ENCODE measurements at places on chromosomes 1 and 21. TPM values are rescaled to one million over a fixed set of nuclear protein-coding genes. Genes with fewer than 3 reads are reported as not detected.

The SLC9C2 gene
- not detected for total RNA-seq

The MAP3K6 gene
- 164 TPM for total RNA-seq

DNA sequence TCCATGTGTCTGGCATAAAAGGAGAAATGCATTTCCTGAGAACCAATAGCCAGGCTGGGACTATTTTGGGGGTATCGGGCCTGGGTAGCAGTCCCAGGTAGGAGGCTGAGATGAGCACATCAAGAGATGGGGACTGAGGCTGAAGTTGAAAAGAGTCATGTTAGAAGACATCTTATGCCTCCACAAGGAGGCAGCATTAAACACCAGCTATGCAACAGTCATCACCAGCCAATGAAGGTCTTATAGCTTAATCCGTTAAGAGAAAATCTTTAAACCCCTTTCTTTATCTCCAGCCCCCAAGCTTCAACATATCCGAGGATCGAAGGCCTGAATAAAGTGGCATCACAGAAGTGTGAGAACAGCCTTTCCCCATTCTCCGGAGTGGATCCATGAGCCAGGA, 640.7 kb upstream of the PTBP2 start:
- no peak for DNase-seq

DNA sequence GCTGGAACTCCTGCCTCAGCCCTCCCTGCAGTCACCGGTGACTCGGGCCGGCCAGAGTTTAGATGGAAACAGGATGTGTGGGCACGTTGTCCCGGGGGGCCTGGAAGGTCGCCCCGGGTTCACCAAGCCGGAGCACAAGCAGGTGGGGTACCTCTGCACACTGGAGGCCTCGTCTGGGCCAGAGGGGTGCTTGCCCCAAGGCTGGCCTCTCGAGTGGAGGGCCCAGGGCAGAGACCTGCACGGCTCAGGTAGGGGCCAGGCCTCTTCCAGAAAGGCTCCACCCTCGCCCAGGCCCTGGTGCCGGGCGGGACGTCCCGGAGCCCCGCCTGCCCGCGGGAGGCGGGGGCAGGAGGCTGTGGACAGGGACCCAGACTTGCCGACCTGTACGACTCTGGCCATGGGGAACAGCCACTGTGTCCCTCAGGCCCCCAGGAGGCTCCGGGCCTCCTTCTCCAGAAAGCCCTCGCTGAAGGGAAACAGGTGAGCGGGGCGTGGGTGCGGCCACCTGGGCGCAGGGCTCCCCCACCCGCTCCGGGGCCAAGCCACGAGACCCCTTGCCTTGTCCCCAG, at the start of gene PLEKHN1:
Gene PLEKHN1, plus strand, starts transcription at position 348 of the 569 bp plus-strand sequence. Its CDS starts 50 bp downstream, at position 398.
- no peak for DNase-seq

- DNase-seq: no peak
Observed at GRCh38 chr1:90728502-90729287, 11.6 kb upstream of the BARHL2 start.

GRCh38 chr1:205287767-205288559, 33.6 kb downstream of the NUAK2 start:
- DNase-seq: no peak

DNA sequence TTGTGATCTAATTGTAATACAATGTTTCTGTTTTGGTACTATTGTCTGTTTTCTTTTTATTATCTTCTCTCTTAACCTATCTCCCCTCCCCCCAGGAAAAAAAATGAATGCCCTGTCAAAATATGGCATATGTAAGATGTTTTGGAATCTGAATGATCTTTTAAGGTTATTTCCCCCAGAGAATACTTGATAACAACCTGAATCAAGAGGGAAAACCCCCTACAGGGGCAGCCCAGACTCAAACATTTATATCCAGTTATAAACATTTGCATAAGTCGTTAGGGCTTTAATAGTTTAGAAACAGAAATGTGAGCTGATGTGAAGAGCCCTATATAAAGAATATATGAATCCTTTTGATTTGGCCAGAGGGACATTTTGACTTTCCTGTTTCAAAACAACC, 169.5 kb downstream of the VAV3 start:
- DNase-seq: no peak

DNA sequence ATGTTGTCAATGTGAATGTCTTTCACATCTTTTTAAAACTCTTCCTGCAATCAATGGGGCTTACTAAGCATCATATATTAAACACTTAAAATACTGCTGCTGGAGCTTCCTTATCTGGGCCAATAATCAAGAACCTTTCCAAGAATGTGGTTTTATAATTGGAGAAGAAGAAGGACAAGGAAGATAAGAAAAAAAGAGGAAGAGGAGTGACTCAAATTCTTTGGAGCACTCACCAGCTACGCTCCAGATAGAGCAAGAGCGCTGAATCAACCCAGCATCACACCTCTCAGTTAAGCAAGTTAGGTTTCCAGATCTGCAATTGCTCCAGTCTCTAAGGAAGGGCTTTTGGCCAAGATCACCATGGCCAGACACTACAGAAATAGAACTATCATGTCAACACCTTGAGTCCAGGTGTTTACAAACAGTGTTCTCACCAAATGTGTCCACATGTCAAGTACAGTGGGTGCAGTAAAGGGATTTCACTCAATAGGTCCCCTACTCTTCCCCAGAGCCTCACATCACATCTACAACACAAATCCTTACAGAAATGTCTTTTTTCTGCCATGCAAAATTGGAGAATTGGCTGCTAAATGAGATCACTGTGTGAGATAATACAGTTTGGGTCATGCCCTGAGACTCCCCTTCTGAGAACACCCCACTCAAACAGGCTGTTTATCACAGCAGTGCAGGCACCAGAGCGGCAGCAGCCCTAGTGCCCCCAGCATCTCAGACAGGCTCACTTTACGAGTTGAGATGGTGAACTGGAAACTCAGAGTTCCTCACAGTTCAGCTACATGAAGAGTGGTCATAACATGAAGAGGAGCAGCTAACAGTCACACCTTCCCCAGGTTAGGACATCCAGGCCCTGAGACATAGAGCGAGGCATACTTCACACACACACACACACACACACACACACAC, 1.7 kb upstream of the SPRR2B start:
- DNase-seq: no peak

GRCh38 chr1:10694274-10694632, 102.2 kb downstream of the CASZ1 start:
- no peak for DNase-seq

All from ascending aorta (tissue), 2 donors.